ENCODE measurements at places on chromosomes 11 and 22. TPM values are rescaled to one million over a fixed set of nuclear protein-coding genes. Genes with fewer than 3 reads are reported as not detected.

Gene TYR
- not detected for total RNA-seq

Gene KCNA4
- under 0.01 TPM for total RNA-seq

Gene PRRG4
- total RNA-seq: under 0.01 TPM

Gene RAG2
- total RNA-seq: not detected

Gene MPZL2
- total RNA-seq: 1.0 TPM

Gene GNB1L
- 4.7 TPM for total RNA-seq

Gene OR52E8
- not detected for total RNA-seq

Gene LRRC4C
- 2.1 TPM for total RNA-seq

Gene MS4A4A
- 11.5 TPM for total RNA-seq

Gene OR51B4
- total RNA-seq: 0.52 TPM

Gene USP2
- 8.9 TPM for total RNA-seq

Gene NPAS4
- total RNA-seq: under 0.01 TPM

Gene PRR33
- 1.0 TPM for total RNA-seq

Gene NRXN2
- 9.4 TPM for total RNA-seq

Gene CASP1
- total RNA-seq: 11.5 TPM
